Prostate gland (tissue), 2 donors: ENCODE measurements at places on chromosomes 5 and 9.

- no peak for DNase-seq
Measured at GRCh38 chr5:91183743-91184142, 199.4 kb downstream of the ARRDC3 start.

- DNase-seq: no peak
Measured at GRCh38 chr5:96790961-96791504, 16.7 kb downstream of the ERAP1 start.

GRCh38 chr9:73565833-73566465 lies 414.3 kb downstream of the ANXA1 start:
- DNase-seq: no peak

DNA sequence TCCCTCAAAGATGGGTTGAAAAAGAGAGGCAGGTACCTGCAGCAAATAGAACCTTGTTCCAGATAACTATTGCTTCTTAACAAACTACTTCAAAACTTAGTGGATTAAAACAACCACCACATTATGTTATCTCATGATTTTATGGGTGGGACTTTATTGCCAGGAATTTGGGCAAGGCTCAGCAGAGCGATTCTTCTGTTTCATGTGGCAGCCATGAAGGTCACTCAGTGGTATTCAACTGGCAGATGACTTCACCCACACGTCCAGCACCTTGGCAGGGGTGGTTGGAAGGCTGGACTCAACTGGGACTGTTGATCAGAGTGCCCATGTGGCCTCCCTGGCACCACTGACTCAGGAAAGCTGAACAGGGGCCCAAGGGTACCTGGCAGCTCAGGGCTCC lies 112.0 kb downstream of the HSD17B3 start:
- DNase-seq: no peak

DNA sequence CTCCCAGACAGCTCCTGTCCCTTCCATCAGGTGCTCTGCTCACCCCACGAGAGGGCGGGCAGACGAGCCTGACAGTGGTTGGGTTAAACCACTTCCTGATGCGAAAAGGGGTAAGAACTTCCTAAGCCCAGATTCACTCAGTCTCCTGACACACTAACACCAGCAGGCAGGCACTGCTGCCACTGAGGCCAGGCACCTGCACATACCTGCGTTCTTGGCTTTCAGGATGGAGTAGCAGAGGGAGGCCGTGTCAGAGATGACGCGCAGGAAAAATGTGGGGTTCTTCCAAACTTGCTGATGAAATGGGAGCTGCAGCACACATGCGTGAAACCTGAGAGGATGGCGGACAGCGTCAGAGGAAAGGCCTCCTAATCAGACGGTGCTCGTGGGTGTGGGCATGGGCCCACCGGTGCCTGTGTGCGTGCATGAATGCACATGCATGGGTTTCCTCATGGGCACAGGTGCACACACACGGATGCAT lies 29.9 kb downstream of the SLC6A18 start:
- DNase-seq: no peak

DNA sequence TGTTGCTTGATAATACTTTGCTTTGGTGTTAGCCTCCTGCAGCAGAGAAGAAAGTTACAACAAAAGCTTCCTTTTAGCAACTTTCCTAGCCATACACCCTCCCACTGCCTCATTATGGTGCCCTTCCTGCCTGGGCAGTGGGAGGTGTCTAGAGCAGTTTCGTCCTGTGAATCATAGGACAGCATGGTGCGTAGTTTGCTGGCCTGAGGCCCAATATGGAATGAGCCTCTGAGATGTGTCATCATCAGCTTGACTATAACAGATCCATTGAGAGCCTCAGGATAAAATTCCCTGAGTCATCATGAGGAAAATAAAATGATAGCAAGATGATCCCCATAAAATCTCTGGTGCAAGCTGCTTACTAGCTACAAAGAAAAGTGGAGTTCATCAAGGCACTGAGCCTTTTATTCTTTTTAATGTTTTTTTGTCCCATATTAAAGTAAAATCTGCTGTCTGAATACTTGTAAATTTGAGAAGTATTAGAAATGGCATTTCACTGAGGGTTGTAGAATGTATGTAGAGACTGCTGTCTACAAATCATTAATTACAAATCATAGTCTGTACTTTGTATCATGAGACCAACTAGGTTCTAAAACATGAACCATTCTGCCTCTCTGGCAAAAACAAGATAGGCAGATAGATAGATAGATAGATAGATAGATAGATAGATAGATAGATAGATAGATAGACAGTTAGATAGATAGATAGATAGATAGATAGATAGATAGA lies 303.0 kb upstream of the PDE4D start:
- DNase-seq: peak; percentile 47

- no peak for DNase-seq
Measured at GRCh38 chr9:116298878-116299391, 145.3 kb downstream of the PAPPA start.

- DNase-seq: peak; percentile 81
Measured at GRCh38 chr9:72533322-72533721, 11.9 kb downstream of the TMC1 start.

GRCh38 chr5:130092991-130093390 lies 188.7 kb downstream of the CHSY3 start:
- DNase-seq: no peak

DNA sequence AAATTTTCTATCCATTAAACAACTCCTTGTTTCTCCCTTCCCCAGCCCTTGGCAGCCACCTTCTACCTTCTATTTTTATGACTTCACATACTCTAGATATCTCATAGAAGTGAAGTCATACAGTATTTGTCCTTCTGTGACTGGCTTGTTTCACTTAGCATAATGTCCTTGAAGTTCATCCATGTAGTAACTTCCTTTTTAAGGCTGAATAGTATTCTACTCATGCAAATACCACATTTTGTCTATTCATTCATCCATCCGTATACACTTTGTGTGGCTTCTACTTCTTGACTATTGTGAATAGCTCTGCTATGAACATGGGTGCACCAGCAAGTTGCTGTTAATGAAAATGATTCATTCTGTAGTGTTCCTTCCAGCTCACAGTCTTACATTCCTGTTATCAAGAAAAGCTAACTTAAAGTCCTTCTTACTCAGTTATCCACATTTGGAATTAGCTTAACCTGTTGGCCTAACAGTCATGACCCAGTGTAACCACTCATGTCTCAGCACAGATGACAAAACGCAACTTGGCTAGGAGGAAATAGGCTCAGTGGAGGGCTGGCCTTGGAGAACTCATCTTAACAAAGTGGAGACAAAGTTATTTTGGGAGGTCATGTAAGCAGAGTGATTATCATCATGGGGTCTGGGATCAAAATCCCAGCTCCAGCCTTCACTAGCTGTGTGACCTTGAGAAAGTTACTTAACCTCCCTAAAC lies 129.7 kb upstream of the MAP3K1 start:
- DNase-seq: no peak

GRCh38 chr9:98523231-98523901 lies 185.4 kb downstream of the GABBR2 start:
- DNase-seq: no peak

DNA sequence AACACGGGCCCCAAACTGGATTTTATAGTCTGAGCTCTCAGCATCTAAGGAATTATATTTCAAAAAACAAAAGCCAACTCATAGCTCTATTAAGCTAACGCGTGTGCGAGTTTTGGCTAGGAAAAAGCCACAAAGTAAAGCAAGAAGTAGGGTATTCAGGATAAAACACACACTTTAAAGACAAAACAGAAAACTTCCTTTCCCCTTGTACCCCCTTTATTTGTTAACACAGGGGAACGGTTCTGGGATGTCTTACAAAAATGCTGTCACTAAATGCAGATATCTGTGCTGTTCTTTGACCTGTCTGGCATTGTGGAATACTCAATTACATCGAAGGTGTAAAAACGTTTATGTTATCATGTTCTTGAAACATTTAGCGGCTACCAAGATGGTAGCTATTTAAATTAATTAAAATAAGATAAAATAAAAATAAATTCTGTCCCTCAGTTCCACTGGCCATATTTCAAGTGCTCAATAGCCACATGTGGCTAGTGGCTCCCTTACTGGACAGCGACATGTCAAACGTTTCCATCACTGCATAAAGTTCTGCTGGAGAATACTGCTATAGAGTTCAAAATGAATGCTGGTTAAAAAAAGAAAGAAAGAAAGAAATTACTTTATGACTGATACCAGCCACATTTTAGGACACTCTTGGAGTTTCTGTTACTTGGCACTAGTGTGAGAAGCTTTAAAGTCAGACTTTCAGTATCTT lies 7.2 kb upstream of the MEF2C start:
- DNase-seq: no peak

DNA sequence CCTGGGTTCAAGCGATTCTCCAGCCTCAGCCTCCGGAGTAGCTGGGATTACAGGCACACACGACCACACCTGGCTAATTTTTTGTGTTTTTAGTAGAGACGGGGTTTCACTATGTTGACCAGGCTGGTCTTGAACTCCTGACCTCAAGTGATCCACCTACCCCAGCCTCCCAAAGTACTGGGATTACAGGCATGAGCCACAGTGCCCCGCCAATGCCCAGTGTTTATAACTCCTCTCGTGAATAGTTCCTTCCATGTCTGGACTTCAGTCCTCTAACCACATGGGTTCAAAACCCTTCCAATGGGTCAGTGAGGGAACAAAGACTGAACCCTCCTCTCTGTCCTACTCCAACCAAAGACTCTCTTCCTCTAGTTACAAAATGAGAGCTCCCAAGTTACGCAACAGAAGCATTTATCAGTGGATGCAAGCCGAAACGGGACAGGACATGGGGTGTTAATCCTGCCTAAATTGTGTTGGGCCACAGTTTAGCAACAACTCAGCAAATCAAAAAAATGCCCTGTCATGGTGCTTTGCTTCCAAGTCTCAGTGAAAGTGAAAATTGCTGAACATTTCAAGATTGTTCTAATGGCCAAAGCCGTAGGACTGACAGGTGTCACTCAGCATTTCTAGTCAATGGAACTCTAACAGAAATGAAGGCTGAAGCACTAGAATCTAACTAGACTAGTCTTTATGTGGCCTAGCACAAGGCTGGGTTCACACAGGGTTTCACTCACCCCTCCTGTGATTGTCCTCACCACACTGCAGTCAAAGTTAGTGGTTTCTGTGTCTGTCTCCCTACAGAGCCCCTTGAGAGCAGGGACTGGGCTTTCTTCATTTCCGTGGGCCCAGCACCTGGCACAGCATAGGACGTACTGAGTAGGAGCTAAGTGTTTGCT lies 3.2 kb upstream of the TMEM245 start:
- no peak for DNase-seq

DNA sequence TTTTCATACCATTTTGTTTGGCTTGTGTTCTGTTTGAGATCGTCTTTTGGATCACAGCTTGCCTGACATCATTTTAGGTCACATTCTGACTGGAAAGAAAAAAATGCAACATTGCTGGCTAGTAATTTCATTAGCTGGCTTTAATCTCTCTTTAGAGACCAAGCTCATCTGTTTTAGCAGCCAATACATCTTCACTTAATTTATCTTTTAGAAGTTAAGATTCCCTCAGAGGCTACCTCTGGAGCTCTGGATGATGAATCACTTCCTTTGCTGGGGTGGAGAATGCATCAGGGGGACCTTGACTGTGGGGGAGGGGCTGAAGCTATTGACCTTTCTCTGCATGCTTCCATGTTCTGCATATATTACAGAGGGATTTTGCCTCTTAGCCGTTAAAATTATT lies 181.5 kb upstream of the OTULINL start:
- no peak for DNase-seq

DNA sequence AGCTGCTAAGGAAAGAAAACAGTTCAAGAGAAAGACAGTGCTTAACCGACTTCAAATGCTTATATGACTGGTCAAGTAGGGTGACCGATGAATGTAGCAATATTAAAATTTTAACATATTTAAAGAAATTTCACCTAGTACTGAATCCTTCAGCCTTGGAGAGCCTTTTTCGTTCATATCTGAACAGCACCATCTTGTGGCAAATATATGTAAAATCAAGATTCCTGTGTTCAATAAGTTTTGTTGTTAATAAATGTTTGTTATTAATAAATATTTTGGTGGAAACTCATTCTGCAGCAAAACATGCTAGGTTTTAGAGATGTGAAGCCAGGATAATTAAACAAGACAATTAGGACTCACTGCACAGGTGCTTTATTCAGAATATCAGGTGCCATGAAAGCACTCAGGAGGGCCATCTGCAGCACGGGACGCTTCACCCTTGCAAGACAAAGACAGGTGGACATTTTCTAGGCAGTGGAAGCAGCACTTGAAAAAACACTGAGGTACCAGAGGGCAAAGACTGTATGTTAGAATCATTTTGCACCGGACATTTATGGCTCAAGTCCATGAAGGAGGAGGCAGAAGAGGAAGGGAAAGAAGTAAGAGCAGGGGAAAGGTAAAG lies 15.6 kb downstream of the TICAM2 start:
- DNase-seq: no peak
